ENCODE measurements at places on chromosomes 3 and 15. TPM values are rescaled to one million over a fixed set of nuclear protein-coding genes. Genes with fewer than 3 reads are reported as not detected.

PGBD4 gene
- 4.3 TPM for polyA plus RNA-seq

DAPK2 gene
- 3.4 TPM for polyA plus RNA-seq

AQP9 gene
- not detected for polyA plus RNA-seq

IGSF11 gene
- 5.2 TPM for polyA plus RNA-seq

UROC1 gene
- not detected for polyA plus RNA-seq

COPB2 gene
- polyA plus RNA-seq, result 112 TPM

TSC22D2 gene
- 10.1 TPM for polyA plus RNA-seq

SLCO3A1 gene
- 16.8 TPM for polyA plus RNA-seq

TNNC1 gene
- polyA plus RNA-seq, result 2.8 TPM

TMED3 gene
- 149 TPM for polyA plus RNA-seq

PCNP gene
- 119 TPM for polyA plus RNA-seq

HRG gene
- not detected for polyA plus RNA-seq

ATP13A5 gene
- not detected for polyA plus RNA-seq

KBTBD13 gene
- polyA plus RNA-seq, result not detected

ST3GAL6 gene
- polyA plus RNA-seq, result 1.4 TPM

CYB561D2 gene
- polyA plus RNA-seq, result 17.7 TPM

PP2D1 gene
- not detected for polyA plus RNA-seq

CCDC33 gene
- 9.2 TPM for polyA plus RNA-seq

C15orf39 gene
- polyA plus RNA-seq, result 16.7 TPM

CEP19 gene
- polyA plus RNA-seq, result 4.5 TPM

COLQ gene
- 0.71 TPM for polyA plus RNA-seq

NDUFB4 gene
- polyA plus RNA-seq, result 686 TPM

HCLS1 gene
- polyA plus RNA-seq, result 0.14 TPM

POLR2M gene
- polyA plus RNA-seq, result 65.0 TPM

STAC gene
- polyA plus RNA-seq, result 2.8 TPM
